ENCODE measurements at places on chromosomes 12 and 14. TPM values are rescaled to one million over a fixed set of nuclear protein-coding genes. Genes with fewer than 3 reads are reported as not detected.

DNA sequence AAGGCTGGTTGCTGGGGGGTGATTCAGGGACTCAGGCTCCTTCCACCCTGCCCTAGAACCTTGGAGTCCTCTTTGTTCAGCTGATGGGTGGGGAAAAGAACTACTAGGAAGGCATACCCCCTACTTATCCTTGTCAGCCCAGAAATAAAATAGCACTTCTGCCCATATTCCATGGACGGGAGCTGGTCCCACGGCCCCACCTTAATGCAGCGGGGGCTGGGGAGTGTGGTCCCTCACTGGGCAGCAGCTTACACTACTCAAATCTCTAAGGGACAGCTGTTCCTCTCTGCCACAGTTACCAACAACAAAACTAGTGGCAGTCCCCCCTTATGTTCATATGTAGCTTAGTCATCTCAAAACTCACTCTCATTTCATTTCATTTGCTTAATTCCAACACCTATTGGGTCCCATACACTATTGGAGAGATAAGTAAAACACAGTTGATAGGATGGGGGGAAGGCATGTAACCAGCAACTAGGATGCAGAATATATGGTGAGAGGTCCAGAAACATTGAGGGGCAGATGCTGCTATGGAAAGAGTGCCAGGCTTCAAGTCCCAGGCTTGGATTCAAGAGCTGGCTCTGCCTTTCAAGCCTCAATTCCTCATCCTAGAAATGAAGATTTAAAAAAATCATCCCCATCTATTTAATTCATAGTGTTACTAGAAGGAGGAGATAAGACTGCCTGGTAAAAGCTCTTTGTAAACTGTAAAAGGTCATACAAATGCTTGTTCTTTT lies 83.7 kb upstream of the RIC8B start:
- no peak overlapping the region for H3K4me3 ChIP-seq
- no peak overlapping the region for H3K27ac ChIP-seq
- H3K36me3 ChIP-seq = no peaks in the 10 kb centered on the region
- DNase-seq = no peak

DNA sequence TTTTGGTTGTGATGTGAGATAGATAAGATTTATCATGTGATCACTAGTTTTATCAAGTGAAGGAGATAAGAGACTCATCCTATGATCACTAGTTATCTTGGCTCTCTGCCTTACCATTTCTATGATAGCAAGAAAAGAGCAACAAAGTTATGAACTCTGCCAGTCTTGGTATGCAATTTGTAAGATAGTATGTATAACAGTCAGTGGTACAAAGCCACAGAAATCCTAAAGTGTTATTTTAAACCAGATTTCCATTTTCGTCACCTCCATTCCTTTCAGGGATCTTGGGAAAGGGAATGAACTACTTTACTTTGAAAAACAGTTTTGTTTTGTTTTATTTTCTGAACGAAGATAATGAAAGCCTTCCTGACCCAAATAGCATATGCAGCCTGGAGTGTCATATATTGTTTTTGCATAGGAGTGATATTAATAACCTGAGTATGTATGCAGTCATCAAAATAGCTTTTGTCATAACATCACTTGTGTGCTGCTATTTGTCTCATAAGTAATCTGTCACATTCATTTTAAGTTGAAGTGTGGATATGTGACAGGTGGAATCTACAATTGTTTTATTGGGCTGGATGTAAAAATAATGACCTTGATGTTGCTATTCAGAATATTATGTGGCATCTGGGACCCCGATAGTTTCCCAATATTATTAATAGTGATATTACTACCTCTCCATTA lies 35.0 kb downstream of the FLRT2 start:
- no peak overlapping the region for H3K27ac ChIP-seq
- H3K4me3 ChIP-seq = no peak overlapping the region
- H3K36me3 ChIP-seq = no peaks in the 10 kb centered on the region
- H3K4me1 ChIP-seq = no peaks in the 10 kb centered on the region
- no peak for DNase-seq

- no peak overlapping the region for H3K4me3 ChIP-seq
- H3K4me1 ChIP-seq = no peaks in the 10 kb centered on the region
- no peaks in the 10 kb centered on the region for H3K27me3 ChIP-seq
- no peak for DNase-seq
Observed at GRCh38 chr12:41061192-41061591, 126.9 kb upstream of the PDZRN4 start.

DNA sequence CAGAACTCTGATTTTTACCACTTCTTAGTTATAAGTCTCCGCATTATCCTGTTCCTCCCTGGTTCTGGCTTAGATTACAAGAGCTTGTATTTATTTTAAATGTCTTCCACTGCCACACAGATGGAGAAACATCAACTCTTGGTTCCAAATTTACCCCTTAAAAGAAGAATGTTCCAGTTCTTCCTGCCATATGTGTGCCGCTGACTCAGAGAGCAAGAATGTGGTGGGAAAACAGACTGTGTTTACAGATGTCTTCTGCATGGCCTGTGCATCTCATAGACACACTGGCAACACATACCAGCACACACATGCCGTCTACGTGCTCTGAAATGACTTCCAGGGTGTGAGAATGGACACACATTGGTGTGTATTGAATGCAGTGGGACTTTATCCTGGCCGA lies 383.0 kb downstream of the LRIG3 start:
- H3K27me3 ChIP-seq = no peaks in the 10 kb centered on the region
- no peaks in the 10 kb centered on the region for H3K4me1 ChIP-seq
- no peak overlapping the region for H3K4me3 ChIP-seq
- H3K27ac ChIP-seq = no peak overlapping the region

GRCh38 chr12:31234955-31235867 lies 90.7 kb downstream of the SINHCAF start:
- H3K27me3 ChIP-seq = peaks cover 23% of the 10 kb centered on the region
- DNase-seq = no peak
- H3K36me3 ChIP-seq = no peaks in the 10 kb centered on the region
- no peak overlapping the region for H3K4me3 ChIP-seq

DNA sequence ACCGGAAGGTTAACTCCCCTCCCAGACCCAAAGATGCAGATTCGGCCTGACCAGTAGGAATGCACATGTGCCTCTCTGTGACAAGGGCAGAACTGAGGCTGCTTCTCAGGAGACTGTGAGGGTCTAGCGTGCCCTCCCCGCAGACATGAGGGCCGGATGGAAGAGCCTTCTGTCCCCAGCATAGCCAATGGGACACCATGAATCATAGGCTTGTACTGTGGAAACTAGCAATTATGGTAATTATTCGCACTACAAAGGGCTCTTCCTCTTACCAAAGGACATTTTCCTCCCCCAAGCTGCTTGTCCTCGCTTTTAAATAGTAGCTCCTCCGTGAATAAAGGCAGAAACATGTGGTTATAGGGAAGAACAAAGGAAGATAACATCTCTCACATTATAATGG lies 6.2 kb downstream of the COA8 start:
- no peak for DNase-seq
- H3K27me3 ChIP-seq = no peaks in the 10 kb centered on the region
- no peak overlapping the region for H3K4me3 ChIP-seq
- H3K27ac ChIP-seq = no peak overlapping the region
- H3K36me3 ChIP-seq = no peaks in the 10 kb centered on the region
- peaks cover 2% of the 10 kb centered on the region for H3K4me1 ChIP-seq

DNA sequence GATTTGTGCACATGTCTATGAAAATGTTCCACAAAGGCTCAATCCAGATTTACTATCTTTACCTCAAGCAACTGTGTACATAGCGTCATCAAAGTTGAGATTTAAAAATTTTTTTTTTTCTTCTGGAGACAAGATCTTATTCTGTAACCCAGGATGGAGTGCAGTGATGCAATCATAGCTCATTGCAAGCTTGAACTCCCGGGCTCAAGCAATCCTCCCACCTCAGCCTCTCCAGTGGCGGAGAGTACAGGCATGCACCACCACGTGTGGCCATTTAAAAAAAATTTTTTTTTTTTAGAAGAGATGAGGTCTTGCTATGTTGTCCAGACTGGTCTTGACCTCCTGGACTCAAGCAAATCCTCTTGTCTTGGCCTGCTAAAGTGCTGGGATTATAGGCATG lies 2.3 kb downstream of the COCH start:
- DNase-seq = no peak
- no peaks in the 10 kb centered on the region for H3K36me3 ChIP-seq
- no peak overlapping the region for H3K4me3 ChIP-seq
- H3K4me1 ChIP-seq = no peaks in the 10 kb centered on the region

GRCh38 chr12:109130297-109131153 lies 14.1 kb downstream of the ACACB start:
- peaks cover 4% of the 10 kb centered on the region for H3K4me1 ChIP-seq
- no peak overlapping the region for H3K4me3 ChIP-seq
- H3K27me3 ChIP-seq = no peaks in the 10 kb centered on the region
- DNase-seq = no peak
- no peak overlapping the region for H3K27ac ChIP-seq

- no peak overlapping the region for H3K4me3 ChIP-seq
- DNase-seq = no peak
- H3K4me1 ChIP-seq = no peaks in the 10 kb centered on the region
- no peak overlapping the region for H3K27ac ChIP-seq
Observed at GRCh38 chr14:60171690-60172089, 6.5 kb upstream of the DHRS7 start.

DNA sequence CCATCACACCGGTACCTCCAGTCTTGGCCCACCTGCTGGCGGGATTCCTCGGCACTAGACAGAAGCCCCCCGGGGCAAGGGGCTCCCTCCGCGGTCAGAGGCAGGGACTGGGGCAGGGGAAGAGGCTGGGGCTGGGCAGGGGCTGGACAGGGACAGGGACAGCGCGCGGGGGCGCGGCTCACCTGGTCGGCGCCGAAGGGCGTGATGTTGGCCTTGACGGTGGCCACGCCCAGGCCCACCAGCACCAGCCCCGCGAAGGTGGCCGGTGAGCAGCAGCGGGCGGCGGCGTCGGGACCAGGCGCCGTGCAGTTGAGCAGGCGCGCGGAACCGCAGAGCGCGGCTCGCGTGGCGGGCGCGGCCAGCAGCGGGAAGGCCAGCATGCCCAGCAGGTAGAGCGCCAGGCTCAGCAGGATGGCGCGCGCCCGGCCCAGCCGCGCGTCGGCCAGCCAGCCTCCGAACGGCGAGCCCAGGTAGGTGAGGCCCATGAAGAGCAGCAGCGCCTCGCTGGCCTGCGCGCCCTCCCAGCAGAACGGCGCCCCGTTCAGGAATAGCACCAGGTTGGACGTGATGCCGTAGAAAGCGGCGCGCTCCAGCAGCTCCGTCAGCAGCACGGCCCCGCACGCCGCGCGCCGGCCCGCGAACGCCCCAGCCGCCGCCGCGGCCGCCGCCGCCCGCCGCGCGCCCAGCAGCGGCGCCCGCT lies 392 bp downstream of the SLC15A4 start:
- peaks cover 17% of the 10 kb centered on the region for H3K4me1 ChIP-seq
- H3K4me3 ChIP-seq = peak overlapping the region; percentile 91
- H3K27me3 ChIP-seq = no peaks in the 10 kb centered on the region
- DNase-seq = no peak
- H3K36me3 ChIP-seq = peaks cover 6% of the 10 kb centered on the region
- peak overlapping the region; percentile 75 for H3K27ac ChIP-seq

DNA sequence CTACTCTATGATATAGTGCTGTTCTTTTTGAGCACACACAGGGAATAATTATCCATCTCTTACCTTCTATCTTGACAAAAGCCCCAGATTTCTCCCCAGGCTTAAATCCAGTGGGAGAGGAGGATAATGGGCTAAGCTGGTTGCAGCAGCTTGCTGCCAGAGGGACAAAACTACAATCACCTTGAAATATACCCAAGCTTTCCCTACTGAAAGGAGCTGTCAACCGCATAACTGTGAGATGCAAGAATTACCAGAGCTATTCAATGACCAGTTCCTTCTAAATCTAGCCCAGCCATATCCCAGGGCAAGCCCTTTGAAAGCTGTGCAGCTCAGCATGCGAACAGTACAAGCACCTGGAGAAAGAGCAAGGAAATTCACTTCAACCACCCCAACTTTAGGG lies 943 bp upstream of the MGAT4C start:
- no peaks in the 10 kb centered on the region for H3K27me3 ChIP-seq
- no peak overlapping the region for H3K4me3 ChIP-seq
- no peak overlapping the region for H3K27ac ChIP-seq
- no peak for DNase-seq

GRCh38 chr12:6057700-6058099 lies 66.8 kb downstream of the VWF start:
- no peak for DNase-seq
- no peaks in the 10 kb centered on the region for H3K4me1 ChIP-seq
- no peaks in the 10 kb centered on the region for H3K36me3 ChIP-seq
- no peak overlapping the region for H3K27ac ChIP-seq
- H3K27me3 ChIP-seq = no peaks in the 10 kb centered on the region

IL25 gene
- total RNA-seq = not detected

HCAR1 gene
- 0.31 TPM for total RNA-seq

NEK9 gene
- total RNA-seq = 40.7 TPM

B4GALNT1 gene
- total RNA-seq = 48.6 TPM

RXYLT1 gene
- total RNA-seq = 20.3 TPM

POTEG gene
- not detected for total RNA-seq

CD163L1 gene
- total RNA-seq = not detected
